ENCODE measurements at places on chromosomes 7 and 10.

DNA sequence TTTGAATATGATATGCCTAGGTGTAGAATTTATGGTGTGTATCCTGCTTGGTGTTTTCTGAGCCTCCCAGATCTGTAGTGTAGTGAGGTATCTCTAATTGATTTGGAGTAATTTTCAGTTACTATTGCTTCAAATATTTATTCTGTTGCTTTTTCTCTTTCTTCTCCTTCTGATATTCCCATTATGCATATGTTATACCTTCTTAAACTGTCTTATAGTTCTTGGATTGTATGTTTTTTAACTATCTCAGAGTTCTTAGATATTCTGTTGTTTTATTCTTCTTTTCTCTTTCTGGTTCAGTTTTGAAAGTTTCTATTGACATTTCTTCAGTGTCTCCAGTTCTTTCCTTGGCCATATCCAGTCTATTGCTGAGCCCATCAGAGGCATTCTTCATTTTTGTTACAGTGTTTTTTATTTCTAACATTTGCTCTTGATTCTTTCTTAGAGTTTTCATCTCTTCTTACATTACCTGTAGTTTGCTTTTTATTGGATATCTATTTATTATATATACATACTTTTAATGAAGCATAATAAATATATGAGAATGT lies 205.4 kb upstream of the LRGUK start:
- DNase-seq: no peak

- DNase-seq: no peak
Measured at GRCh38 chr7:43754596-43754995, 3.9 kb upstream of the BLVRA start.

GRCh38 chr10:49518982-49519578 lies 19.8 kb downstream of the ERCC6 start:
- peak; percentile 33 for DNase-seq

- no peak for DNase-seq
Measured at GRCh38 chr7:151505433-151505832, 14.3 kb downstream of the RHEB start.

- DNase-seq: no peak
Measured at GRCh38 chr7:140121326-140121725, 55.5 kb downstream of the KDM7A start.

DNA sequence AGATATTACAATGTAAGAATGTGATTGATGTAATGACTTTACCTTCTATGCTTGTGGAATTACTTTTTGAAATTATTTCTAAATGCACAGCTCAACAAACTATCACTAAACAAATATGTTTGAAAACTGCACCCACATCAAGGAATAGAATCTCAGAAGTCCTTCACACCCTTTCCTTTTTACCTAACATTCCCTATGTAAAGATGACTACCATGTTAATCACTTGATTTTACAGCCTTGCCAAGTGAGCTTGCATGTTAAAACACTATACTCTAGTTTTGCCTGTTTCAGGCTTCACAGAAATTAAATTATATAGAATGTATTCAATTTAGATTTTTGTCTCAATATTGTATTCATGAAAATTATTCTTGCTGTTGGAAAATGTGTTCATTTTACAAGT lies 1169.4 kb upstream of the CELF2 start:
- no peak for DNase-seq
